Ecto neural progenitor cell (in vitro differentiated cells): ENCODE measurements at places on chromosomes 4 and X.
A peak's percentile ranks its signal among the peaks of the same experiment; 100 is the strongest.

DNA sequence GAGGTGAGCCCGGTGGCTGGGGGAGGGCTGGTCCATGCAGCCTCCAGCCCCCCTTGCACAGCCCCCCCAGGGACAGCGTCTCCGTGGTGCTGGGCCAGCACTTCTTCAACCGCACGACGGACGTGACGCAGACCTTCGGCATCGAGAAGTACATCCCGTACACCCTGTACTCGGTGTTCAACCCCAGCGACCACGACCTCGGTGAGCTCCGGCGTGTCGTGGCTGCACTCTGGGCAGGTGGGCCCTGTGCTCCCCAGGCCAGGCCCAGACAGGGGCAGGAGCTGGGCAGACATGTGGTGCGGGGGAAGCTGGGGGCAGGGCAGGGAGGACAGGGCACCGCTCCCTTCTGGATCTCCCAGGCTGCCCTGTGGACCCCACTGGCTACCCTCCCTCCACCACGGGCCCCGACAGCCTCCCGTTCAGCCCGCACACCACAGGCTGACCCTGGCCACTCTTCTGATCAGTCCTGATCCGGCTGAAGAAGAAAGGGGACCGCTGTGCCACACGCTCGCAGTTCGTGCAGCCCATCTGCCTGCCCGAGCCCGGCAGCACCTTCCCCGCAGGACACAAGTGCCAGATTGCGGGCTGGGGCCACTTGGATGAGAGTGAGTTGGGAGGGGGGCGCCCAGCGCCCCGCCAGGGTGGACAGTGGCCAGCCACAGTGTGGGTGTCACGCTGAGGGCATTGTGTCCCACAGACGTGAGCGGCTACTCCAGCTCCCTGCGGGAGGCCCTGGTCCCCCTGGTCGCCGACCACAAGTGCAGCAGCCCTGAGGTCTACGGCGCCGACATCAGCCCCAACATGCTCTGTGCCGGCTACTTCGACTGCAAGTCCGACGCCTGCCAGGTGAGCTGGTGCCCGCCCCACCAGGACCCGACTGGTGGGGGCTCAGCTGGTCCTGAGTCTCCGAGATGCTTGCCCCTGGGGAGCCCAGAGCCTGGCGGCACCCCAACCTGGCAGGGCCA, 5.9 kb downstream of the HGFAC start:
- no peak for DNase-seq

DNA sequence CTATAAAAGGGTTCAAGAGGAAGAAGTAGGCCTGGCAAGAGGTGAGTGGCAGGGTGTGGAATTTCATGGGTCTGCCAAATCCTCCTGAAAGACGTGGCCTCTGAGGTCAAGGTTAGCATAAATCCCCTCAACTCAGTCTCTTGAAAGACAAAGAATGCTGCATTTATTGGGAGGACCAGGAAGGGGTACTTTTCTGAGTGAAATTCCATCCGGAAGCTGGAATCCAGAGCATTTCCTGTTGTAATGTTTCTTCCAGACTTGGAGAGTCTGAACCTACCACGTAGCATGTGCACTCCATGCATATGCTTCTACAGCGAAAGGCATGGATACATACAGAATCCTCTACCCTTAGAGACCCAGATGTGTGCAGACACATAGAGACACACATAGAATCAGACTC, 13.4 kb upstream of the FGD1 start:
- DNase-seq: no peak

DNA sequence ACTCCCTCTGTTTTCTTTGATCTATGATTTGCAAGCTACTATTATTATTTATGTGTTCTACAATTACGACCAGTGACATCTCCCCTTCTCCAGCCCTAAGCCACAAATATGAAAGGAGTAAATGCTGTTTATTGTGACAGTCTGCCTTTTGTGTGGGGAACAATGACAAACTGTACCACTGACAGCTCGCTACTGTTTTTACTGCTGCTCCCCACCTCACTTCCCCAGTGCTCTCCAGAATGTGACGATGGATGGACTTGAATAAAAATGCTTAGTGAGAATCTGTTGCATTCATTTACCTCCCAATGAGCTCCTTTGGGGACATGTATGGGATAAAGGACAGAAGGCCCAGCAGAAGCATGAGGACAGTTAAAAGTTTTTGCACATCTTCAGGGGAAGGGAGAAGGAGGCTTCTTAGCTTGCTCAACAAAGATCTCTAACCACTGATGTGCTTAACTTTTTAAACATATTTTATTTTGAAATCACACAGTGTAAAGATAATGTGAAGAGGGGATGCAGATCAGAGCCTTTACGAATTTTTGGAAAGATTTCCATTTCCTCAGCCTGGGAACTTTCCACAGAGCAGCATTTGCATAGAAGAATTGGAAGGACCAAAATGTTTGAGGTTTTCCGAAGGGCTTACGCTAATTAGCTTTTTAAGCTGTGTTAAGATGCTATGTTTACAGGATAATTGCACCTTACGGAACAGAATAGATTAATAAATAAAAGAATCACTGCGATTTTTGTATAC, 485.1 kb upstream of the TENM3 start:
- no peak for DNase-seq

DNA sequence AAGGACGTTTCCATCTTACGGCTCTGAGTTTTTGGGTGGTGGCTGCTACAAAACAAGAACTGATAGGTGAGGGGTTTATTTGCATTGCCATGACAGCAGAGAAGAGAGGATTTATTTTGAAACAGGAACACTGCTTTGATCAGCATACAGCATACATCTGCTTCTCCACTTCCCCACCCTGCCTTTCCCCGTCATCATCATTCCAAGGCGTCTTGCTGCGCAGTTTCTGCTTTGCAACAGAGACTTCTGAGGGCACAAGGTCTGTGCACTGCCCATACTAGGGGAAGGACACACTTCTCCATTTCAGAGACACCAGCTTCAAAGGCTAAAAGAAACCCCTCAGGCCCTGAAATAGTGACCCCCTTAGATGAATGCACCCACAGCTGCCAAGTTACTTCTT, 19.1 kb downstream of the STARD8 start:
- DNase-seq: no peak

DNA sequence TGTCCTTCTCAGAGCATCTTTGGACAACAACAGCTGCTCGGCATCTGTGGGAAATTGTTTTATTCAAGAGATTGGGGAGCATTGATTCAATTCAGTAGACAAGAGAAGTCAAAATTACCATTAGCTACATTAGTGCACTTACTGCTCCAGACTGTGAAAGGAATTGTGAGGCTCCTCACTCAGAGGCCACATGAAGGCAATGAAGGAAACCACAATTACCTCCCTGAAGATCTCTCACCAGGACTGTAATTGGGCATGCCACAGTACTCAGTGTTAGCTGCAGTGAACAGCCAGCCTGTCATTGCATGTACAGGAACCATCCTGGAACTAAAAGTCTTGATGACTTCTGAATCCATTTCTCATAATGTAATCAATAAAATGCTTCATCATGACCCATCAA, 144.8 kb downstream of the PPA2 start:
- DNase-seq: no peak

GRCh38 chr4:141074098-141074878, 59.0 kb downstream of the RNF150 start:
- DNase-seq: no peak

DNA sequence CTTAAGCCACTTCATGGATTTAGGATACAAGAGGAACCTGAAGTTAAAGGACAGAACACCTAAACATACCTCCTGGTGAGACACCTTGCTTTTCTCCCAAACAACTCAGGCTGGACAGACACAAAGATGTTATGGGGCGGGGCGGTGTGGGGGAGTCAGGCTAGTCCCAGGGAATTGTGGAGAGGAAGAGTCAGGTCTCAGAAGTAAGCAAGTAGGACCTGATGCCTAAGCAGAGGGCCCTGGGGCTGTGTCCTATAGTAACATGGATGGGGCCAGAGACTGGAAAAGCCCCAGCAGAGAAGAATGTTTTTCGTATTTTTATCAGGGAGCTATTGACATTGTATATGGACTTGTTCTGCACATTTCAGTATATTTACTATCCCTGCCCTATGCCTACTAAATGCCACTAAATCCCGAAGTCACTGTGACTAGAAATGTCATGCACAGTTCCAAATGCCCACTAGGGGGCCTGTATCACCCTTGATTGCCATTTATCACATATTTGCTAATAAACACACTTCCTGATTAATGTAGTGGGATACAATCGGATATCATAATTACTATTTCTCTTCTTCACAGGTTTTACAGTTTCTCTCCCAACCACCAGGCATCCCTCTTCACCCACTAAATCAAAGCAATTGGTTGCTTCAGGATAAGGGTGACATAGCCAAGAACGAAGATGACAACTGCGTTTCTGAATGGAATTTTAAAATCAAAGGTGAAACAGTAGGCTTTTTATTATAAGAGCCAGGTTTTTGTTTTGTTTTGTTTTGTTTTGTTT, 23.8 kb upstream of the ARHGAP10 start:
- DNase-seq: no peak

DNA sequence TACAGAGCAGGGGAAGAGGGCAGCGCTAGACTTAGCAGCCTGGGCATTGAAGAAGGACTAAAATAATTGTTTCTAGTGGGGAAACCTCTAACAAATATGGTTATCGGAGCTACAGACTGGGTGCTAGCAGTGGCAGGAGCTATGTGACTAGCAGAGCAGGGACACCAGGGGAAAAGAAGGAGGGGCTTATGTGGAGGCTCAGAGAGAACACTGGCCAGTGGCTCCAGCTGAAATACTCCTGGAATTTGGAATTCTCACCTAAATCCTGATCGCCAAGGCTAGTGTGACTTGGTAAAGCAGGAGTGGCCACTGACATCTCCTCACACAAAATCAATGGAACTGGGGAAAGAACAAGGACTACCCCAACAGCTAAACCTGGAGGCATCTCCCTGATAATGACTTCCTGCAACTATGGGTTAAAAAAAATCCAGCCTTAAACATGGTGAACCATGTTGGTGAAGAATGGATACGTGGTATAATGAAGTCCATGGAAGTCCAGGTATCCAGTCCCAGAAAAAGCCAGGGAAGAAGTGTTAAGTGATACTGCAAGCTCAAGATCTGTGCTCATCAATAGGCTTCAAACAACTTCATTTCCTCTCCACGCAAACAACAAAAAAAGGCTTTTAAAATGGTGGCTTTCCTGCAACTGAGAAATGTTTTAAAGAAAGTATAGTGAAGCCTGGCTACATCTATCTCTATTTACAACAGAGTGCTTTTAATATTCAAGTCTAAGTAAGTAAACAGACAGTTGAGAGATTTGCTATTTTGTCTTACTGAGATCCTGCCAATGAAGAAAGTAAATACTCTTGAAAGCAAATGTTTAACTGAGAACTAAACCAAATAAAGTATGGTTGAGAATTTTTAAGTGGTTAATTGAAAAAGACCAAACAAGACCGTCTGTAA, 1.8 kb downstream of the TAPT1 start:
- peak; percentile 48 for DNase-seq

GRCh38 chr4:38687571-38688011, 23.6 kb downstream of the KLF3 start:
- no peak for DNase-seq

DNA sequence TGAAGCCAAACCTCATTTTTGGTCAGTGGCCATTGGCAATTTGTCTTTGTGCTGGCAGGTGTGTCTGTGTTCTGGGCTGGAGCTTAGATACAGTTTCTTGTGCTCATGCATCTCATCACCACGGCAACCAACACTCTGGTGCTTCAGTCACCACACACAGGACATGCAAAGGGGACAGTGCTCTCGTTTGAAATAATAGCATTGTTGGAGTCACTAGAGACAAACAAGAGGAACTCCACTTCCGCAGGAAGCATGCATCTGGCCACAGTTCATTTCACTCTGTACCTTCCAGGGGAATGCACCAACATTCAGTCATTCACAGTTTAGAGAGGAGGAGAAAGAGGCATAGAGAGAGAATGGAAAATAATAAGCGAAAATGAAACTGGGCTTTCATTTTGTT, 267.4 kb downstream of the ANK2 start:
- no peak for DNase-seq

GRCh38 chr4:122221322-122221721, 69.2 kb downstream of the BLTP1 start:
- no peak for DNase-seq

DNA sequence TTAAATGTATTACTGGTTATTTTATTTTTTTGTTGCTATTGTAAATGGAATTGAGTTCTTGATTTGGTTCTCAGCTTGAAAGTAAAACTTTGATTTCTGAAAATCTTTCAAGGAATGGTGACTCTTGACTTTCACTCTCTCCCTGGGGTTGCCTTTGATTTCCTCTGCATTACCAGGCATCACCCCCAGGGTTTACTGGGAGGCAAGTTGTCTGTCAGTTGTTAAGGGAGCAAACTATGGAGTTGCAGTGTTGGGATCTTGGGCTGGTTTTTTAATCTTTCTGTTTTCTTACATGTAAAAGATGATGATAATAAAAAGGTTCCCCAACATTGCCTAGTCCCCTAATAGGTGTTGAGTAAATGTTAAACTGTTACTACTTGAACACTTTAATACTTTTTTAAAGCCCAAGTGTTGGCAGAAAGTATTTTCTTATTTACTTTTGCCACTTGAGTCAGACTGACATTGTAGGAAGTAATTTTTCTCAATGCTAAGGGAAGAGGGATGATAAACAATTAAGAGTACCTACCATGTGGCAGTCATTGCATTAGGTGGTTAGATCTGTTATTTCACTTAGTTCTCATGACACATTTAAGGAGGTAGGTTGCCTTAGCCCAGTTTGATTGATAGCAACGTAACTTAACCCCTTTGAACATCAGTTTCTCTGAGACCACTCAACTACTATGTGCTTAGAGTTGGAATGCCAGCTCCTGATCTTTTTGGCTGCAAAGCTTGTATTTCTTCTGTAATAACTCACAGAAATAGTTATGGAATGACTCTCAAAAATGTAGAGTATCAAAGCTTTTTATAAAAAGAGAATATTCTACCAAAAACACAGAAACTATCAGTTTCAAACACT, 67.1 kb downstream of the DCLK2 start:
- no peak for DNase-seq

GRCh38 chr4:98517218-98518021, 141.0 kb downstream of the TSPAN5 start:
- no peak for DNase-seq

- DNase-seq: no peak
Observed at GRCh38 chr4:169931964-169932363, 94.2 kb downstream of the MFAP3L start.

DNA sequence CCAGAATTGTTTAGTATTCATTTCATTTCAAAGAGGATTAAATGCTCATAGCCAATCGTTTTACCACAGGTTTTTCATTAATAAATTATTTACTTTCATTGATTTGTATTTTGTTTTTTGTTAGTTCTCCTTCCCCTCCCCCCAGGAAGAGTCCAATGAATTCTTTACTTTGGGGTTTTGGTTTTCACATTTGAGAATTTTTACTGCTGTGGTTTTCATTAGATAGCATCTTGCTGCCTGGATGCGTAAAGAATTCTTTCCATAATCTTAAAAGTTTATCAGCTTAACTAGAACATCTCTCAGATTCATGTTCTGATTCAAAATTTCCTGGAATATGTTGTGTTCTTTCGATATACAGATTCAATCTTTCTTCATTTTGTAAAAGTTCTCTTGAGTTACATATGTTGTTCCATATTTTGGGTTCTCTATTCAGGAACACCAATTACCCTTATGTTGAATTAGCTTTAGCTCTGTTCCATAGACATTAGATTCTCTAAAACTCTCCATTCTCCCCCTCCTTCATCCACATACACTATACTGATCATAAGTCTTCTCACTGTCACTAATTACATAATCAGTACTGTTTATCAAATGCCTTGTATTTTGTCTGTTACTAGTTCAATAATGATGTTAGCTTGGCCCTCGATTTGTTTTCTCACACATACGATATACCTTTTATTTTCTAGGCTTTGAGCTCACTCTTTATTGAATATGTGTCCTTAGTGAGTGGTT, 184.4 kb downstream of the CAMK2D start:
- no peak for DNase-seq

- no peak for DNase-seq
Observed at GRCh38 chr4:185849664-185850550, 37.9 kb upstream of the SORBS2 start.

GRCh38 chrX:53831662-53832635, 145.4 kb upstream of the HUWE1 start:
- no peak for DNase-seq
